ENCODE measurements at places on chromosomes 11 and 22.

- no peak for DNase-seq
Observed at GRCh38 chr22:44407987-44408828, 89.8 kb downstream of the RTL6 start.

- no peak for DNase-seq
Observed at GRCh38 chr11:14312736-14313438, 46.1 kb downstream of the RRAS2 start.

GRCh38 chr11:63017306-63017974 is 1.8 kb upstream of the SLC22A8 start:
- no peak for DNase-seq

DNA sequence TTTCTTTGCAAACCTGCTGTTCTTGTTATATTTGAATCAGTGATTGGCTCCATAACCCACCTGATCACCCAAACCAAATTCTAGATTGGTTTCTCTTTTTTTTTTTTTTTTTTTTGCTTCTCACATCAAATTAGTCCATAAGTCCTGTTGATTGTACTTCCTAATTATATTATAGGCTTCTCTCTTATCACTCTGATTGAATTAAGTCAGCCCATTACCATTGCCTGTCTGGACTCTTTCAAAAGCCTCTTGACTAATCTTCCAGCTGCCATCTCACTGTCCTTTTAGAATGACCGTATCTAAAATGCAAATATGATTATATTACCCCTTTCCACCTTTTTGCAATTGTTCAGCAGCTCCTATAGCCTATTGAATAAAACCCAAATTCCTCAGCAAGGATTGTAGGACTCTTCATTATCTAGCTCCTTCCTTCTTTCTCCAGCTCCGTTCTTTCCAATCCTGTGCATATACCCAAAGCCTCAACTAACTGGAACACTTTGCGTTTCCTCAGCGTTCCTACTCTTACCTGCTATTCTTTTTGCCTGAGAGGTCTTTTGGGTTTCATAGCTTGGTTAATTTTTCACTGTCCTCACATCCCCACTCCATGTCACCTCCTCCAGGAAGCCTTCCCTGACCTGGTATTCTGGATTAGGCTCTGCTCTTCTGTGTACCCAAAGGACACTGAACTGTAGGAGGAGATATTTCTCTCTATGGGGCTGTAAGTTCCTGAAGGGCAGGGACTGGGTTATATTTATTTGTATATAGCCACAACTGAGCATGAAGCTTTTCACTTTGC is 423.3 kb downstream of the TMEM135 start:
- peak; percentile 61 for DNase-seq

GRCh38 chr11:75499423-75500190 is 26.1 kb downstream of the GDPD5 start:
- DNase-seq: no peak

DNA sequence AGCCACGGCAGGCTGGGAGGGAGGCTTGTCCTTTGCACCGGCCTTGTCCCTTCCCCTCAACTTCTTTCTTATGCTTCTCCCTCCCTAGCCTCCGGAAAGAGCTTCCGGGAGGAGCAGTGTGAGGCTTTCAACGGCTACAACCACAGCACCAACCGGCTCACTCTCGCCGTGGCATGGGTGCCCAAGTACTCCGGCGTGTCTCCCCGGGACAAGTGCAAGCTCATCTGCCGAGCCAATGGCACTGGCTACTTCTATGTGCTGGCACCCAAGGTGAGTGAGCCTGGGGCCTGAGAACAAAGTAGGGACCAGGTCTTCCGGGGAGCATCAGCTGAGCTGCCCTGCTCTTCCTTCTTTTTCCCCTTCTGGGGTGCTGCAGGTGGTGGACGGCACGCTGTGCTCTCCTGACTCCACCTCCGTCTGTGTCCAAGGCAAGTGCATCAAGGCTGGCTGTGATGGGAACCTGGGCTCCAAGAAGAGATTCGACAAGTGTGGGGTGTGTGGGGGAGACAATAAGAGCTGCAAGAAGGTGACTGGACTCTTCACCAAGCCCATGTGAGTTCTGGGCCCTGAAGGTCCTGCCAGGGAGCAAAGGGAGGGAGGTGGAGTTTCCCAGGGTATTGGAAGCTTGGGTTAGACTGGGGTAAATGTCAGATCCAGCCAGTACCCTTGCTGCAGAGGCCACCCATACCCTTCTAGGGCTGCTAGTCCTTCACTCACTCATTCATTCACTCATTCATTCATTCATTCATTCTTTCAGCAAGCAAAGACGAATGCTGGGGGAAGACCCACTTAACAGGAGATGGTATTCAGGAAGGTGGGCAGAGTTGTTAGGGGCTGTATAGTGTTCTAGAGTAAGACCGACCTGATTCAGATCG is 22.6 kb downstream of the ADAMTS15 start:
- DNase-seq: no peak

- no peak for DNase-seq
Observed at GRCh38 chr11:131640320-131640719, 269.9 kb downstream of the NTM start.

DNA sequence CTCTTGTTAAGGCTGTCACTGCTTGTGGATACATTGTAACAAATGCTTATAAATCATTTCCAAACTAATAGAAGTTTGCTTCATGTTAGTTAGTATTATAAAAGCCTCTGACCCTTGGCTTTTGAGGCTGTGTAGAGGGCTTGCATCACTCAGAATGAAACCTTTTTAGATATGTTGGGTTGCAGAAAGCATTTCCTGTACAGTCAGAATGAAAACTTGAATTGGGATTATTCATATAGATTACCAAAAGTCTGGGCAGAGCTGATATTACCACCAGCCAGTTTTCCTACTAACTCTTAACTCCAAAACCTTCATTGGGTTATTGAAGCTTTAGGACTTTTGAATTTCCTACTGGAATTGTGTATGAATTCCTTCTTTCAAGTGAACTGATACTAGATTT is 12.0 kb downstream of the KMT2A start:
- DNase-seq: no peak

GRCh38 chr11:71566081-71566620 is 788 bp downstream of the KRTAP5-10 start:
- no peak for DNase-seq

- peak; percentile 6 for DNase-seq
Observed at GRCh38 chr11:115924744-115925567, 420.7 kb upstream of the CADM1 start.

- no peak for DNase-seq
Observed at GRCh38 chr11:35477901-35478300, 47.5 kb downstream of the PAMR1 start.

- DNase-seq: no peak
Observed at GRCh38 chr11:64947208-64947814, 11.6 kb upstream of the GPHA2 start.

DNA sequence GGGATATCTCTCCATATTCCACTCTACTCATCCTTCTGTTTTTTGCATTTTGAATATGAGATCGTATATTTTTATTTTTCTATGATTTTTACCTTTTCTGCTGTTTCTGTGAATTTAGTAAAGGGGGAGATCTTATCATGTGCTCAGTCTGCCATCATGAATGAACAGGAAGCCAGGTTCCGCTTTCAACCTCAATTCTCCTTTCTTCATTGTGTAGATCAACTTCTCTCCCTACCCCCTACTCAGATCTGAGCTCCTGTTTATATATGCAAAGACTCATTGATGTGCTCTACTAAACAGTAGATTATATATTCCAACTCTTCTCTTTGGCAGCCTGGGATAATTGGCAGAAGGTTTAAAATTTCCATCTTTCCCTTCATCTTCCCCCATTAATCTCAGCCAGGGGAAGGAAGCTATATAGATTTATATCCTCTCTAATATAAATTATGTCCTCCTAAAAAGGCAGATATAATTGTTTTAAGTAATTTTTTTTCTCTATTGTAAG is 336.7 kb upstream of the PLET1 start:
- no peak for DNase-seq

- peak; percentile 87 for DNase-seq
Observed at GRCh38 chr22:50498322-50498890, 9.1 kb downstream of the LMF2 start.

DNA sequence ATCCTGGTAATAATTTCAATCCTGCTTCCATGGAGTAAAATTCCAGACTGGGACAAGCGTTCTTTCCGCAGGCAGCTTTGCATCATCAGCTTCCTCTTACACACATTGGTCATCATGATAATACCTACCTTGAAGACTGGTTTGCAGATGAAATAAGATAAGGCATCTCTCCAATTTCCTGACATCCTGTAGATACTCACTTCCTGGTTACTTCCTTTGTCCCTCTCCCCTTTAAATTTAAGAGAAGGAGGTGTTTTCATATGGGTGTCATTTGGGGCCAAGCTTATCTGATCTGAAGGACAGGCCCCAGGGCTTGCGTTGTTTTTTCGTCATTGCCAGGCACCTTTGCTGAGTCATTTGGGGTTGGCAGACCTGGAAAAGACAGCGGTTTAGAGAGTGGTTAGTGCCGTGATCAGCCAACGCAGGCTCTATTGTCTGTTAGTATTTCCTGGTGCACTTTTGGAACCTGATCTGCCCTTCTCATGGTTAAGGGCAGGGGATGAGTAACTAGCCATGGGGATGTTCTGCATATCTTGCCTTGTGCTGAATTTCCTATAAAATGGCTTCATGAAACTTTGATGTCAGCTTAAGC is 24.1 kb downstream of the GRAMD1B start:
- DNase-seq: no peak

DNA sequence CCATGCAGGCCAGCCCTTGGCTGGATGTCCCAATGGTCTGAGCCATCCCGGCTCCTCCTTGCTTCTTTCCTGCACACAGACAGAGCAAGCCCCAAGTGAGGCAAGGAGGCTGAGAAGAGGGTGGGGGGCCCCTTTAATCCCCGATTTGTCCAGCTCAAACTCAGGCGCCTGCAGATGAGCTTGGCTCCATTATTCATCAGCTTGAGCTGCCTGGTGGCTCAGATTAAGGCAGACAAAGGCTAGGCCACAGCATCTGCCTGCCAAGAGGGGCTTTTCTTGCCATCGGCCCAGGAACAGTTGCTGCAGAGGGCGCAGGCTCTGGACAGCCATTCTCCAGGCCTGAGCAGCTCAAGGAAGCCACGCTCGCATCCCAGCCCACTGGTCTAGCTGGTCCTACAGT is 35.4 kb downstream of the LMO1 start:
- DNase-seq: no peak

DNA sequence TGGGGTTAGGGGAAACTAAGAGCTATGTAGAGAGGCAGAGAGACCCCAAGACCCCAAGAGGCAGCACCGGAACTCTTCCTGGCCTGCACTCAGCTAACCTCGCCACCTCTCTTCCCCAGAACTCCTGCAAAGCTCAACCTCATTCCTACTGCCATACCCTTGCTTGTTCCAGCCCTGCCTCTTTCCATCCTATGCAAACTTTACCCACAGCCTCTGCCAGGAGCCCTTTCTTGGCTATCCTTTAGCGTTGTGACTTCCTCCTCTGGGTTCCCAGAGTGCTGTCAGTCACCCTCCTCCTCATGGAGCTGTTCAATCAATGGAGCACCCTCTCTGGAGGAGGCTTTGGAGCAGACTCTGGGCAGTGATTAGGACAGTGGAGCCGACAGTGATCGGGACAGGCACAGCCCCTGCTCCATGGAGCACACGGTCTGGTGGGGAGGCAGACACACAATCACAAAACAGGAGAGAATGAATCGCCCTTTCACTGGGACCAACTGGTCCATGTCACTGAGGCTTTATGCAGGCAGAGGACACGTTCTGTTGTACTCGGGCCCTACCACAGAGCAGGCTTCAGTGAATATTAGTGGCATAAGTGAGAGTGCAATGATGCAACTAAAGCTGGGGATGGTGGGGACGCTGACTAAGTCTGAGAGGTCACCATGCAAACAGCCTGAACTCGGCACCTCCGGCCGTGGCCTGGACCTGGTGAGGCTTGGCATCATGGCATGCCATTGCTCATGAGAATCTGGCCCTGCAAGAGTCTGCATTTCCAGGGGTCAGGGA is 24.6 kb upstream of the P2RY2 start:
- DNase-seq: no peak

DNA sequence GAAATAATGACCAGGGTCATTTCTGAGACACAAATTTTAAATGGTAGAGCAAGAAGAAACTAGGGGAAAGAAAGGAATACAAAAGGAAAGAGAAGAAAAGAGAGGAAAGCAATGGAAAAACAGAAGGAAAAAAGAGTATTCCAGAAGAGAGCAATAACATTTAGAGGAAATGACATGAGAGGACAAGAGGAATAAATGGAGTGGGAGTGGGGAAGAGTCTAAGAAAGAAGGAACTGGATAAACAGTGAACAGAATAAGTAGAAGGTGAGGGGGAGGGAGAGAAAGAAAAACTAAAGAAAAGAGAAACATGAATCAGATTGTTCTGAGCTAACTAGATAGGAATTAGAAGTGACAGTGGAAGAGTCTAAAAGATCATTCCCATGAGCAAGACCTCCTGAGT is 28.4 kb downstream of the PRDM10 start:
- no peak for DNase-seq

- peak; percentile 88 for DNase-seq
Observed at GRCh38 chr11:75384438-75385080, 14.8 kb upstream of the RPS3 start.

- DNase-seq: no peak
Observed at GRCh38 chr11:6968816-6969215, 42.6 kb downstream of the ZNF215 start.
